Mucosa of descending colon (tissue), 3 donors: ENCODE measurements at places on chromosomes 3 and 15. TPM values are rescaled to one million over a fixed set of nuclear protein-coding genes. Genes with fewer than 3 reads are reported as not detected.

Gene SUSD5
- 0.60 TPM for total RNA-seq

Gene NRROS
- total RNA-seq = 6.0 TPM

Gene ZIC4
- total RNA-seq = not detected

Gene NPAP1
- total RNA-seq = not detected

DNA sequence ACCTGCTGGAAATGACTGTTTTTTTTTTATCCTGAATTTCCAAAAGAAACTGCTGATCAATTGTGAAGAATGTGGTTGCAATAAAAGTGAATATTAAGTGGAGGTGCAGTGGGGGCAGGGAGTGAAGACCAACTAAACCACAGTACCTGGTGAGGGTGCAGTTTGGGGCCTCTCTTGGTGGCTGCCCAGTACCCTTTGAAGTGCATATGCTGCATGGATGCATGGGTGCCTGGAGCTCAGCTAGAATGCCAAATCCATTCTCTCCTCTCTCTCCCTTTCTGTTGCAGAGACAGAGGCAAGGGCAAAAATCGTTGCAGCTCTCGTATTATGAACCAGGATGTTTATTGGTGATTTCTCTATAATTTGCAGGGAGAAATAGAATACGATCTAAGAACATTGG lies 420.5 kb upstream of the ONECUT1 start:
- DNase-seq = no peak

GRCh38 chr3:9247361-9247940 lies 2.0 kb downstream of the SRGAP3 start:
- no peak for DNase-seq

DNA sequence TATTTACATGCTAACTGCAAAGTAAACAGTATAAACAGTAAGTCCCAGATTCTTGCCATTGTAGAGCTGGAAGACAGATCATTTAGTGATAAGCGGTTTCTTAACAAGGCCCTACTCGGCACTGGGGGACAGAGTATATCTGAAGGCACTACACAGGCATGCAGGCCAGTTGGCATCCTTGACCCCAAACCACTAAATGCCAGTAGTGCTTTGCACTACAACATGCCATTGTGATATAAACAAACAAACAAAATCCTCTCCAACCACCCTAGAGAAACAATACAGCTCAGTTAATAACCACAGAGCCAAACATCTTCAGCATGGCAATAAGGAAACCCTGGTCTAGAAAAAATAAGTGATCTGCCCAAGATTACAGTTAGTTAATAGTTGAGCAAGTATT lies 5.3 kb downstream of the AQR start:
- no peak for DNase-seq

GRCh38 chr3:66454464-66454859 lies 46.4 kb downstream of the LRIG1 start:
- no peak for DNase-seq

- DNase-seq = no peak
These were observed 119.4 kb upstream of the NPHP3 start for GRCh38 chr3:132841621-132842020.

DNA sequence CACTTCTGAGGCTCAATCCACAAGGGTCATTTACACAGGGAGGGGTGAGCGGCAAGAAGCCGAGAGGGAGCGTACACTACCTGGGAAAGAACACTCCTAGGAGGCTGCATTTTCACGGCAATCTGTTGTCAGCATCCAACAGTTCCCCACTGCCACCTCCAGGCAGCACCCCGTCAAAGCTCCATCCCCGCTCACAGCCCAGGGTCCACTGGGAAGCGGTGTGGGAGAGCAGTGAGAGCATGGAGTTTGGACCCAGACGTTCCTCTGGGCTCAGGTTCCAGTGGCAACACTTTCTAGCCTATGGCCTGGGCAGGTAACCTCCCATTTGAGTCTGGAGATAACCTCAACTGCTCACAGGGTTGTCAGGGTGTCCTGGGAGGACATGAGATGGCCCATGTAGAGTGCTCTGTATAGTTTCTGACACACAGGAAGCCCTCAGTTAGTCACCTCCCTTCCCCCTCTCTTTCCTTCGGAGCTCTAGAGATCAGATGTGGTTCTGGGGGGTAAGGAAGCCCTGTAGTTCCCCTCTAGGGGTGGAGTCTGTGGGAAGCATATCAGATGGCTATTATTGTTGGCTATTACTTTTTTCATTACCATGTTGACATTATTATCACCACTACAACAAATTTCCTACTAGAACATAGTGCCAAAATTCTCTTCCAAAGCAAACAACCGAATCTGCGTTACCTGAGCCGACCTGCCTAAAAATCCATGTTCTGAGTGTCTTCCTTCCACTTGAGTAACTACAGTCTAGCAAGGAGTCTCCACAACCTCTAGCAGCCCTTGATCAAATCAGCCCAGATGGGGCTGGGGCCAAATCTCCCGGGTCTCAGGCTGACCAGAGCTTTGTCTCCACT lies 29.1 kb downstream of the RUVBL1 start:
- DNase-seq = no peak

- DNase-seq = no peak
These were observed 22.3 kb downstream of the NR2F2 start for GRCh38 chr15:96352604-96353405.

- DNase-seq = peak; percentile 90
These were observed 1.1 kb upstream of the SETD5 start for GRCh38 chr3:9396301-9396631.

DNA sequence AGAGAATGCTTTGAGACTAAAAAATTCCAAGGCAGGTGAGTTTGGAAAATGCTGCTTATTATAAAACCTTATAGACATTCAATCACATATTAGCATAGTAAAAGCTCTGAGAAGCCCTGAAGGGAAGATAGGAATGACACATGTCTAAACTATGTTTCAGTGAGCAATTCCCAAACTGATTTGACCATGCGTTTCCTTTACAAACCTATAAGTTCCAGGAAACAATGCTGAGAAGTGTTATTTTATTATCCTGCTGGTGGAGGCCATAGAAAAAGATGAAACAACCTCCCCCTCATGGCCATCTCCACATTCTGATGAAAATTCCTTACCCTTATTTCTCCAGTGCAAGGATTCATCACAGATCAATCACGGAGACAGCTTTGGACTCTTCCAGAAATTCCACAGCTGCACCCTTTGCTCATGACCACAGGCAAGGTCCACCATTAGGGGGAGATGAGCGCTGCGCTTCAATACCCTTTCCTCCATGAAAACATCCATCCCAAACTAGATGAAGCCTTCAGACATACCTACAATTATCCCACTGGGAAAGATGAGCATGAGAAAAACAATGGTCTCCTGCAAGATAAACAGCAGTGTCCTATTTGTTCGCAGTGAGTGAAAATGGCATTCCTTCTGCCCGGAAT lies 372.1 kb downstream of the MAGI1 start:
- DNase-seq = no peak

DNA sequence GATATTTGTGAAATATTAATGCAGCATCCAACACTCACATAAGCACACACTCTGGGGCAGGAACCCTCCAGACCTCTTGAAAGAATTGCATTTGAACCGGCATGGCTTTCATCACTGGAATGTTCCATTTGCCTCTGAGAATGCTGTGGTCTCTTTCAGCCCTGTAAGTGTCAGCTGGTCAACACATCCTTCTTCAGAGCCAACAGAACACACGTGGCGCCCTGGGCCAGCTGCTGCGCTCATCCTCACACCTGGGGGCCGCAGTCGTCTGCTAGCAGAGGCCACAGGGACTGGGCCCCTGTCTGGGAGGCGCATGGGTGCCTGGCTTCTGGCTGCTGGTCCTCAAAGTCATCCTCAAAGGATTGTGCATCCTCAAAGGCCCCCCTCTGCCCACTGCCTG lies 71.4 kb upstream of the HERC1 start:
- DNase-seq = no peak

- DNase-seq = no peak
These were observed 36.6 kb upstream of the MAGI1 start for GRCh38 chr3:66075281-66075680.
